Naive B cell (primary cell): ENCODE measurements at places on chromosomes 3 and 15. TPM values are rescaled to one million over a fixed set of nuclear protein-coding genes. Genes with fewer than 3 reads are reported as not detected.

Gene CLSTN2
- not detected for polyA plus RNA-seq

Gene SERINC4
- polyA plus RNA-seq, result 0.52 TPM

Gene CACNA1D
- not detected for polyA plus RNA-seq

Gene EPHB1
- polyA plus RNA-seq, result not detected

Gene HPS3
- 85.3 TPM for polyA plus RNA-seq

Gene CASR
- not detected for polyA plus RNA-seq

Gene ANKRD34C
- not detected for polyA plus RNA-seq

Gene TPM1
- polyA plus RNA-seq, result 3.8 TPM

Gene ARPP19
- 52.8 TPM for polyA plus RNA-seq

Gene TNNC1
- not detected for polyA plus RNA-seq

Gene CD86
- 51.8 TPM for polyA plus RNA-seq

Gene SLC22A13
- not detected for polyA plus RNA-seq

Gene GOLGA8T
- not detected for polyA plus RNA-seq

Gene COL7A1
- not detected for polyA plus RNA-seq

Gene CPA3
- not detected for polyA plus RNA-seq

Gene AHSG
- polyA plus RNA-seq, result not detected
